ENCODE measurements at places on chromosomes 16 and 17.

GRCh38 chr17:81964081-81964849 lies 3.3 kb upstream of the NOTUM start:
- no peak for DNase-seq

DNA sequence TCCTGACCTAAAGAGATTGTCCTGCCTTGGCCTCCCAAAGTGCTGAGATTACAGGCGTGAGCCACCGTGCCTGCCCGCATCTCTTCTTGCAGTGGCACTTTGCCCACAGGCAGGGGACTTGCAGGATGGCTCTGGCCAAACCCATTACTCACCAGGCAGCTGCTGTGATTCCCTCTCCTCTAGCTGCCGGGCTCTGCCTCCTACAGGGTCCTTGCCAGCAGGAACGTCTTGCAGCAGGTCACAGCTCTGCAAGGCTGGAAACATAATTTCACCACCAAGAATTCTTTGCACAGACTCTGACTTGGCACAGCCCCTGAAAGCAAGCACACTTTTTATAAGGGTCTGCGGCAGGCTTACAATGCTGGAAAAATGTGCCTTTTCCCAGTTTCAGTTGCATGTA lies 20.3 kb downstream of the COX4I1 start:
- no peak for DNase-seq

DNA sequence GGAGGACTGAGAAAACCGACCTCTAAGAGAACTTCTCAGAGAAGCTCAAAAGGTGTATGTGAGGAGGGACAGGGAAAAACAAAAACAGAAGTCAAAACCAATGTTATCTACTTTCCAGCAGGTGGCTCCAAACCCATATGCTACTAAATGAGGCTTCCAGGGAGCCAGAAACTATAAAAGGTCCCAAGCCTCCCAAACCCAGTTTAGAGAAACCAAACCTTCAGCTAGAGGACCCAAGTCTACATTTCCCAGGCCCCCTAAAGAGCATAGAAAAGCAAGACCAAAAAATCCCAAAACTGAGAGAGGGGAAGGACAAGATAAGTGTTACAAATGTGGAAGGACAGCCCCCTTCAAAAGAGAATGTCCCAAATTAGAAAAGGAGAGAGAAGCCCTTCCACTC lies 3.7 kb downstream of the HPR start:
- peak; percentile 24 for DNase-seq

GRCh38 chr17:2175294-2175628 lies 120.4 kb downstream of the HIC1 start:
- no peak for DNase-seq

DNA sequence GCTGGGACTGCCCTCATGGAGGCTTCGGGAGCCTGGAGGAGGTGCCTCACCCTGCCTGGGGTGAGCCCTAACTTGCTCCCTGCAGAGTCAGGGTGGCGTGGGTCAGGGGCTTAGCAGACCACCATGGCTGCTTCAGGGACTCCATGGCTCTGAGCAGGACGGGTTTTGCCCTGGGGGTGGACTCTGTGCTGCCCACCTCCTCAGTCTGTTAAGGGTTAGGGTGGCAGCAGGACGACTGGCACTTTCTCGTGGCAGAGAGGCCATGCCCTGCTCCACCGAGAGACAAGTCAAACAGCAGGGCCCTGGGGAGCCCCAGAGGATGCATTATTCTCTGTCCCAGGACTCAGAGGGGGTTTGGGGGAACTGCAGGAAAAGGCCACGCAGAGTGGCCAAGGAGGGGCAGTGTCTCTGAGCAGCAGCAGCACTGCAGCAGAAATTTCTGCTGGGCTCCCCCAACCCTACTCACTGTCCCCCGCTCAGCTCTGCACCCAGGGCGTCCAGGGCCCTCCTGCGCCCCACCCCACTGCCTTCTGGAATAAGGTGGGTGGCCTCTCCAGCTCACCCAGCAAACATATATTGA lies 1.8 kb upstream of the PRSS22 start:
- DNase-seq: no peak

DNA sequence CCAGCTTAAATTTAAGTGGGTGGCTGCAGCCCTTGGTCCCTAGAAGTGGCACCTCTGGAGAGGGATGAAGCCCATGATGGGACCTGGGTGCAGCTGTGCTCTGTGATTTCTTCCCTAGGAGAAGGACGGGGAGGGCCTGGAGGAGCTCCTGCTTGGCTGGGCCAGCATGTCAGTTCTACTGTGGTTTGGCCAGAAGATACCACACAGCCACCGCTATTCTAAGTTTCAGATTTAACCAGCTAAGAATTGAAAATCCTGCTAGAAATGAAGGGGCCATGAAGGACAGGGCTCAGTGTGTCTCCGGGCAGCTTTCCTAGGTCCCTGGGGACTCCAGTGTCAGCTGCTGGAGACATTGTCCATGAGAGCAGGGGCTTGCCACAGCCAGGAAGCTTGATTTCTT lies 9.7 kb downstream of the RAP1GAP2 start:
- DNase-seq: no peak

GRCh38 chr17:43753493-43754129 lies 5.0 kb downstream of the SOST start:
- DNase-seq: no peak

DNA sequence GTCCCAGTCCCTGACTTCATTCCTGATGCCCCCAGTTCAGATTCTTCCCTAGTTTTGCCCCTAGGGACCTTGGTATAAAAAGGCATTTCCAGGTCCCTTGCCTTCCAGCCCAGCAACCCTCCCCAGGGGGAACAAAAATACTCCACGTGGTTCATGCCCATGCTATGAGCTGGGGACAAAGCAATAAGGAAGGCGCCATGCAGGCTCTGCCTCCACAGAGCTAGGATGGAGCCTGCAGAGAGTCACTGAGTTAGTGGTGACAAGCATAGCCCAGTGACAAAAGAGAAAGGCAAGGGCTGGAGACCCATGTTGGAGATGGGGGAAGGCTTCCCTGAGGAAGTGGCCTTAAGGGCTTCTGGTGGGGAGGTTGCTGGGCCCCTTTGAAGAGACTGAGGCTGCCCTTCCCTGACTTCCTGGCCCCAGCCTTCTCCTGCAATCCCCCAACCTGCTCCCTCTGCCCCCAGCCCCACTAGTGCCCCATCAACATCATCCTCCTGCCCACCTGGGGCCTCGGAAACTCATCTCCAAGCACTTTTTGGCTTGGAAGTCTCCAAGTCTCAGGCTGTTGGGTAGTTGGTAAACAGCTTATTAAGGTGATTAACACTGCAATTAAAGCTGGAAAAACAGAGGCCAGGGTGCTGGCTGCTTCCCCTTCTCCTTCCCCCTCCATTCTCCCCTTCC lies 9.6 kb downstream of the DLX3 start:
- no peak for DNase-seq

DNA sequence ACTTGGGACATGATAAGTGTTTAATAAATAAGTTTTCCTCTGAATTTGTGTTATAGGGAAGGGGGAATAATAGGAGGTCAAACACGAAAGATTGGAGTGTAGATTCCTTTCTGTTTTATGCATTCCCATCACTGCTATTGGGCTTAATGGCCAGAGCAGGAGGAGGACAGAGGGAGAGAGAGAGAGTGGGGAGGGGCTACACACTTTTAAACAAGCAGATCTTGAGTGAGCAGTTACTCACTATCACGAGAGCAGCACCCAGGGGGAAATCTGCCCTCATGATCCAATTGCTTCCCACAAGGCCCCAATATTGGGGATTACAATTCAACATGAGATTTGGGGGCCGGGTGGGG lies 505.0 kb downstream of the GRIN2A start:
- no peak for DNase-seq

- DNase-seq: no peak
These were observed 78.0 kb upstream of the ZNF750 start for GRCh38 chr17:82917699-82918345.

All from DMS153 (cell line).